Heart left ventricle (tissue), 16 donors: ENCODE measurements at places on chromosomes 1 and 21. TPM values are rescaled to one million over a fixed set of nuclear protein-coding genes. Genes with fewer than 3 reads are reported as not detected.

DNA sequence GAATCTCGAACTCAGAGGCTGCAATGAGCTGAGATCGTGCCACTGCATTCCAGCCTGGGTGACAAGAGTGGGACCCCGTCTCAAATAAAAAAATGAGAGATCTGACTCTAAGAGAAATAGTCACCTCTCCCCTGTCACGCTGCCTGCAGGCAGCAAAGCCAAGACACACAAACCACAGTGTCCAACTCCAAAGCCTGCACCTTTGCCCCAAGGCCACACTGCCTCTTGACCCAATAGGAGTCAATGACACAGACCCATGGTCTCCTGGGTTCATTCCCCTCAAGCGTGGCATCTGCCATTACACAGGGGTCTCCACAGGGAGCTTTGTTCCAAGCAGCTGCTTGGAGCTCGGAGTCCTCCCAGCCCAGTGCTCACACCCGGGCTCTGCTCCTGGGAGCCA, 46.3 kb downstream of the SLC9A1 start:
- no peak for DNase-seq

DNA sequence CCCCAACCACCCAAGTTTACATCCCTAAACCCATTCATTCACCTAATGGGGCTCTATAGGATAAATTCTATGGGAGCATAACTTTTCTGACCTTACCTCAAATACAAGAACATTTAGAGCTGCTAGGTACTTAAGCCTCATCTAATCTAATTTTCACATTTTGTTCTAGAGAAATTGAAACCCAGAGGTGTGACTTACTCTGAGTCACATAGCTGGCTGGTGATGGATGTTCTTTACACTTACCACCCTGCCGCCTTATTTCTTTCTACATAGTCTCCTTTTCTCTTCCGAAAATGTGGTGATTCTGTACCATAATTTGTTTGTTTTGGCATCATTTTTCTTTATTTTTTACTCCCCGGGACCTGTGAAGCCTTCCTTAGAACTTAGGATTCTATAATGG, 20.3 kb downstream of the TIPRL start:
- DNase-seq, result no peak

GRCh38 chr1:8427986-8428385, 110.1 kb downstream of the SLC45A1 start:
- DNase-seq, result no peak

- no peak for DNase-seq
These were observed 18.1 kb downstream of the GALNT2 start for GRCh38 chr1:230085178-230085515.

DNA sequence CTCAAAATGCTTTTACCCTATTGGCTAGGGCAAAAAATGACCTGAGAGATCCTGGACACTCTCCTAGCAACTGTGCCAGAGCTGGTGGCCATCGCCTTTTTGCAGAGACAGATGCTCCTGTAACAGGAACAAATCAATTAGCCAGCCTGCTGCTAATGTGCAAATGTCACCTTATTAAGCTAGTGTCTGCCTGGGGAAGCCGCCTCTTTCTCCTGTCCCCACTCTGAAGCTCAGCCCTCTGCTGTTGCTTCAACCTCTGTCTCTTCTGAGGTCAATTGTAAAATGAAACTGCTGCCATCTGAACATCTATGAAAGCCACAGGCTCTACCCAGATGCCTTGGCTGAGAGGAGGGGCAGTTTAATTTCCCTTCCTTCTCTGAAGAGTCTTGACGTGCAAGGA, 85.5 kb upstream of the CACNA1E start:
- no peak for DNase-seq

- DNase-seq, result no peak
These were observed 346.9 kb downstream of the PBX1 start for GRCh38 chr1:164905869-164906268.

GRCh38 chr1:59670662-59671061, 144.1 kb upstream of the HOOK1 start:
- no peak for DNase-seq

DNA sequence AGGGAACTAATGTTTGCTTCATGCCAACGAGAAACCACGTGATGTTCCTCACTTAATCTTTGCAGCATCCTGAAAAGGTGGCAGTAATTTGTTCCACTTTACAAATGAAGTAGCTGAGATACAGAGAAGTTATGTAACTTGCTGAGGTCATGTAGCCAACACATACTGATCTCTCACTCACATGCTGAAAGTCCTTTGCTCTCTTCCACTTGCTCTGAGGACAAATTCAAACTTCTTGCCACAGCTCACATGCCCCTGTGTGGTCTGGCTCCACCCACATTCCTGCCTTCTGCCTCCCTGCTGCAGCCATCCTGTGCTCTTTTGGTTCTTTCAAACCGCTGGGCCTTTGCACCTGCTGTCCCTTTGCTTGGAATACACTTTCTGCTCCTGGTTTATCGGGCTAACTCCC, 55.4 kb downstream of the TMCO4 start:
- no peak for DNase-seq

DNA sequence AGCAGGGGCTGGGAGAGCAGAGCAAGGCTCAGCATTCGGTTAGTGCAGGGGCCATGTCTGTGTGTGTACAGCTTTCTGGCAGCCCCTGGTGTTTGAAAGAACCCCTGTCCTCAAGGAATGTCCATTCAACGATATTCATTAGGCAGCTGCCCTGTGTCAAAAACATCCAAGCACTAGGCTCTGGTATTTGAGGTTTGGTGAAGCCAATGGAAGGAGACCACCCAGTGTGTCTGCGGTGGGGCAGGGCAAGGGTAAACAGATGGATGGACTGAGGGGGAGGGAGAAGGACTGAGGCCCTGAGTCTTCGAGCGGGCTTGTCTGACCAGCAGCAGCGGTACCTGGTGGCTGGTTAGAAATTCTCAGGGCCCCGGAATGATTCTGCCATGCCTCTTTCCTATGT, 155.6 kb upstream of the KLHDC7A start:
- no peak for DNase-seq

GBP4 gene
- total RNA-seq, result 4.3 TPM

TENT5C gene
- total RNA-seq, result 20.1 TPM

OPRD1 gene
- not detected for total RNA-seq

LRRC38 gene
- 1.5 TPM for total RNA-seq

WDR77 gene
- 48.4 TPM for total RNA-seq

AQP10 gene
- 0.93 TPM for total RNA-seq

OLFML2B gene
- total RNA-seq, result 3.4 TPM

KIAA0040 gene
- total RNA-seq, result 12.2 TPM

ETV3L gene
- total RNA-seq, result not detected

LCE3E gene
- not detected for total RNA-seq

WDR64 gene
- total RNA-seq, result not detected

TMEM82 gene
- not detected for total RNA-seq

LAMC2 gene
- total RNA-seq, result 4.4 TPM

PRR9 gene
- total RNA-seq, result not detected

CR1L gene
- not detected for total RNA-seq
